ENCODE measurements at places on chromosomes 2 and 18.

DNA sequence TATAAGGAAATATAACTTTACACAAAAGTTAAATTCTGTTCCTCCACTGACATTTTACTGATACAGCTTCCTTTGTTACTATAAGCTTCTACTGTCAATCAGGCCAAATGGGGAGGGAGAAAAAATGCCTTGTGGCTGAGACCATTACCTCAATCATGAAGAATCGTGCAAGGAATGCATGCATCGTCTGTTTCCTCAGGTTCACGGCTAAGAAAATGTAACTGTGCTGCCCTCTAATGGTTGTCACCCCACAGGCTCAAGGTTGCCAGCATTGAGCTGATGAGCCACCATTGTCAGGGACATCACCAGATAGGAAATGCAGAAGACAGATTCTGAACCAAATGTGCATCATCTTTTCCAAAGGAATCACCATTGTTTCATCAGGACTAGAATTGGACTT, 426.9 kb downstream of the CDH2 start:
- no peak for DNase-seq

- no peak for DNase-seq
Measured at GRCh38 chr18:7388741-7389140, 157.9 kb downstream of the LRRC30 start.

GRCh38 chr2:178761759-178762371, 45.4 kb downstream of the TTN start:
- DNase-seq: peak; percentile 5

DNA sequence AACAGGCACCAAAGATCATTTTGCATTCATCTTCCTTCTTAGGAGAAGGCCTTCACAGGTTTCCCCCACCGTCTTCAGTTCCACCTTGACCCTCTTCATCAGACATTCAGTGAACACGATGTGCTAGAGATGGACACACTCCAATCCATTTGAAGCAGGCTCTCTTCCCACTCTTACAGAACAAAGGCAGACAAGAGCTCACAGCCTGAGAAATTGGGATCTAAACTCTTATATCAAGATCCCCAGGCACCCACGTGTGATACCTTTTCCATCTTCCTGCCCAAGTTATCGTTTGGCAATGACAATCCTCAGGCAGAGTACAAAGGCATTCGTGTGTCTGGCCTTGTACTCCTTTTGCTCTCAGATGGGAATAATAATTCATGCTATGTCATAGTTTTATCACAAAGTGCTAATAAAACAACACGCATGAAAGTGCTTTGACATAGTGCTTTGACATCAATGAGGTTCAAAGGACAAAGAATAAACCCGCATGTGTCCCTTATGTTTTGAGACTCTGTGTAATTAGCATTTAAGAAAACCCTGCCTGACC, 369.3 kb upstream of the KLHL29 start:
- no peak for DNase-seq

GRCh38 chr2:128439791-128440665, 121.4 kb upstream of the HS6ST1 start:
- DNase-seq: no peak

- DNase-seq: no peak
Measured at GRCh38 chr18:36484591-36484990, 187.1 kb downstream of the FHOD3 start.

GRCh38 chr2:69216535-69217332, 170.3 kb downstream of the GFPT1 start:
- DNase-seq: no peak

DNA sequence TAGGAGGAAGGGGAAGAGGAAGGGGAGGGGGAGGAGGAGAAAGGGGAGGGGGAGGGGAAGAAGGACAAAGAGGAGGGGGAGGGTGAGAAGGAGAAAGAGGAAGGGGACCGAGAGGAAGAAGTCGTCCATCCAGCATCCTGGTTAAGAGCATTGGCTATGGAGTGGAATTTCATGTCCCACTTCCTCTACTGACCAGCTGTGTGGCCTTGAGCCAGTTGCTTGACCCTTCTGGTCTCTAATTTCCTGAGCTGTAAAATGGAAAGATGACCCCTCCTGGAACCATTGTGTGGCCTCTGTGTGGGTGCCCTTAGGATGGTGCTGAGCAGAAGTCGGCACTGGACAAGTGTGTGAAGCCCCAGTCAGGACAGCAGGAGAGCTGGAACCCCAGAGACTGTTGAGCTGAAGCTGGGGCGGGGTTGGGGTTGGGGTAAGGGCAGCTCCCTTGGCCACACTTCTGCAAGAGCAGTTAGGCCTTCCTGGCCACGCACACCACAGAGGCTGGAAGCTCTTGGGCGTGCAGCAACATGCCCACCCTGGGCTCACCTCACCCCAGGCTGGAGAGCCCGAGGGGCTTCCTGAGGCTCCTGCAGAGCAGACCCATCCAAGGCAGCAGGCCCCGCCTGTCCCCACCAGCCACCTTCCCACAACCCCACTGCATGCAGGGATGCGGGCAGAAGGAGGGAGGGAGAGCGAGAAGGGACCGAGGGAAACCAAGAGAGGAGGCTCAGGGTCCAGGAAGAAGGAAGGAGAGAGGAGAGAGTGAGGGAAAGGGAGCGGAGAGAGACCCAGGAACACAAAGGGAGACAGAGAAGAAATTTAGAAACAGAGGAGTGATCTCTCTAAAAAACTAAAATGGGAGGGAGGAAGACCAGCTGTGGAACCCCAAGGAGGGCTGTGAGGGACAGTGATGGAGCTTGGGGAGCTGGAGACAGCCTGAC, 16.2 kb downstream of the ADRA2B start:
- no peak for DNase-seq

DNA sequence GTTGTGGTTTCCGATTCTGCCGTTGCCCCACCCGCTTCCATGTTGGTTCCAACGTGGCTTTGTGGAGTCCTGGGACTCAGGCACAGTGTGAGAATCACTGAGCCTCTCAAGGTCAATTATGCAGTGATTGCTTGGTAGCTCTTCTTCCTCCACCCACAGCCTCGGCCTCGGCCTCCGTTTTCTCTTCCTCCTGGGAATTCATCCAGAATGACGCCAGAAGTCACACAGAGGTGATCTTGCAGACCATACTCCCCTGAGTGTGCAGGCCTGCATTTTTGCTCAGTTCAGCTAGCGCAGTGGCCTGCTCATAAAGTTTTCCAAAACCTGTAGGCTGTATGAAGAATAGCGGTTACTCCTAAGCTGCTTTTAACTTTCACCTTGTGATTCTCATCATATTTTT, 273.3 kb downstream of the GBX2 start:
- DNase-seq: no peak

- no peak for DNase-seq
Measured at GRCh38 chr2:210616074-210616473, 59.7 kb downstream of the CPS1 start.

GRCh38 chr2:173400760-173401159, 46.1 kb downstream of the CDCA7 start:
- DNase-seq: no peak

DNA sequence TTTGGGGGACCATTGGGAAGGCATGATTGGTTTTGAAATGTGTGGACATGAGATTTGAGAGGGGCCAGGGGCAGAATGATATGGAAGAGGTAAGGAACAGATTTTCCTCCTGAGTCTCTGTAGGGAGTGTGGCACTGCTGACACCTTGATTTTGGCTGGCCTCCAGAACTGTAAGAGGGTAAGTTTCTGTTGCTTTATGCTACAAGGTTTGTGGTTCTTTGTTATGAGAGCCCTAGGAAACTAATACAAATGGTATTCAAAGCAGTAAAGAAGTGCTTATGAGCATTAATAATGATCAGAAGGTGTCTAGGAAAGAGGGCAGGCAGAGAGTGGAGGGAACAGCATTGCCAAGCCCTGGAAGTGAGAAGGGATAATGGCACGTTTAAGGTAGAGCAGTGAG, 574.3 kb upstream of the NXPH2 start:
- DNase-seq: no peak

DNA sequence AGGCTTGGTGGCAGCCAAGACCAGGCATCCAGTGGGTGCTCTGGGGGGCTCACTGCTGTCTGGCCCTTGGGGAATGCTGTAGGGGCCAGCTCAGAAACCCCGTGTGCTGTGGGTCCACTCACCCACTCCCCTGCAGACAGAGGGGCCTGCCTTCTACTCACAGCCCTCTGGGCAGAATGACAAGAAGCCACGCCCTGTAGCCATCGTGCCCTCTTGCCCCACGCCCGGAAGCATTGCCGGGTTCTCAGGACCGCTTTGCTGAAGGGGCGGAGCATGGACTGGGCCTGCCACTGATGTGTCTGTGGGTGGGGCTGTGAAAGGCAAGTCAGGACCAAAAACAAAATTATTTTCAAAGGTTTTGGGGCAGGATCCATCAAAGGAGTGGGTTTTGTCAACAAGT, 27.8 kb downstream of the GLI2 start:
- no peak for DNase-seq

DNA sequence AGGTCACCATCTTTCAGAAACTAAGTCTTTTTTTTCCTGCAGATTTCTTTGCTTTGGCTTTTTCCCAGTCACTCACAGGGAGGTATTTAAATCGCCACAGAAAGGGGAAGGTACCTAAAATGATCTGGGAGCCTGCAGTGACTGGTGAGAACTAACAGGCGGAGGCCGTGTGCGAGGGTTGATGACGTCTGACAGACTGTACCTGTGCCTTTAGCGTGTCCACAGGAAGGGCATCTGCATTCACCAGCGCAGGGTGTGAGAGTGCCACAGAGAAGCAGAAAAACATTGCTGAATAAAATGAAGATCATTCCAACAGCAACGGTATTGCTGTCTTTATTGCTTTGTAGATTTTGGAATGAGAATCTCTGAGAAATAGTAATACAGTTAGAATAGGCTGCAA, 5.7 kb downstream of the CTDP1 start:
- DNase-seq: peak; percentile 44

DNA sequence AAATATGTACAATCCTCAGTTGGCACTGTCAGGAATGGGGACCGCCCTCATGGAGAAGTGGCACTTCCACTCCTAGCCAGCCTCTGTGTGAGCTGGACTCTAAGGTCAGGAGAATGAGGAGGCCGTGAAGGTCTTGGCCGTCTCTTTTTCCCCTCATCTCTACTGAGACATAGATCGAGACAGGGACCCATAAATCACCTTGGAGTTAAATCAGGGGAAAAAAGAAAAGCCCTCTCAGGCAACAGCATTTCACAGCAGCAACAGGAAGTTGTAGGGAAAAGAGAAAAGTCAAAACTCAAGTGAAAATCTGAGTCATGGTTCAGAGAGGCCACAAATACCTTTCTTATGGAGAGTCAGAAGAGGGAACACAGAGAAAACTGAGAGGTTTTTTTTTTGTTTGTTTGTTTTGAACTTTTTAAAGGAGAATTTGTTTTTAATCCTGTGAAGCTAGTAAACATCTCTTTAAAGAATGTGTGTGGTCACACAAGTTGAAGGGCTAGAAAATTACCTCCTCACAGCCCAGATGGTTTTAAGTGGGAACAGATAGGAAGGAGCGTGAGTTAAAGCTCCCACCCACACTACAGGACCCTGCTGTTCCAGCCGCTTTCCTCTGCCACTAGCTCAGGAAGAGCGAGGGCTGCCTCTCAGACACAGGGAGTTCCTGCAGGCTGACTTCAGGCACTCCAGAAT, 30.6 kb upstream of the CYP1B1 start:
- DNase-seq: no peak

DNA sequence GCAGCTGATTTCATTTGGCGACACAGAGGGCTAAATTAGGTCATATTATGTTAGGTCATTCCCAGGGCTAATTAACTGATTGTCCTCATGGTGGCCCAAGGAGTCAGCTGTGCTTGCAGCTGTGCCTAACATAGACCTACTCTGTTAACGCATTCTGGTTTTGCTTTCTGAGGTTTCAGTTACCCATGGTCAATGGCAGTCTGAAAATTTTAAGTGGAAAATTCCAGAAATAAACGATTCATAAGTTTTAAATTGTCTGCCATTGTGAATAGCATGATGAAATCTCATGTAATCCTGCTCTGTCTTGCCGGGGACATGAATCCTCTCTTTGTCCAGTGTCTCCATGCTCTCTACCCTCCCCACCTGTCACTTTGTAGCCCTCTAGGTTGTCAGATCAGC, 168.7 kb downstream of the KCNS3 start:
- no peak for DNase-seq

DNA sequence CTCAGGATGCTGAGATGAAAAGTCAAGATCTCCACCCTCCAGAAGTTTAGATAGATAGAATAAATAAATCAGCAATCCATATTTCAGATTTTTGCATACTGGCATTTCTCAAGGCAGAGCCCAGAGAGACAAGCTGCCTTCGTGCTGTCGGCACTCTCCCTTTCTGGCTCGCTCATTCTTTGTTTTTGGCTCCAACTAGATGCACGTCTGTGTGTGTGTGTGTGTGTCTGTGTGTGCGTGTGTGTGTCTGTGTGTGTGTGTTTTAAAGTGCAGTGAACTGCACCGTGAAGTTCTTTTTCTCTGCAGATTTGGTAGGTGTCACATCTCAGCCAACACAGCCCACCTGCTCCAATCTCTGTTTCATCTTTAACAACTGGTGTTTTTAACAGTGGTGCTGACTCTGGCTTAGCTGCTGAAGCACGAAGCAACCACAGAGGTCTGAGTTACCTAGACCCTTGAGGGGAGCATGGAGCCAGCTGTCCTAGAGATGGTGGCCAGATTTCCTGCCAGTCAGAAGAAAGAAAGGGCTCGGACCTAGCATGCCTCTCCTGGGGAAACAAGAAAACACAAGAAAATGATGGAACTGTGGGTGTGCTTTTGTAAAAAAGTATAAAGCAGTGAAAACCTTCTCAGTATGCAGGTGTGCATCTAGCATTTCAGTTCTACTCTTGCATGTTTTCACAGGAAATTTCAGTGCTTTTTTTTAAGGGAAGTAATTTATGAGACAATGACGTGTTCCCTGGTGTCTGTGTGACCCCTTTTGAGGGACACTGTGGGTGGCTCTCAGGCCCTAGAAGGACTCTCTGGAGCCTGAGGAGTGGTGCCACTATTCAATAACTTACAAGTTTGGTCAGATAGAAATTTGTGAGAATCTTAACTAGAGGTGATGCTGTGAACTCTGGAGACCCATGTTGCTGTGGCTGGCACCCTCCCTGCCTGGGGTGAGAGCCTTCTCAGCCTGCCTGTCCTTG, 364.3 kb downstream of the RNF144A start:
- DNase-seq: no peak

DNA sequence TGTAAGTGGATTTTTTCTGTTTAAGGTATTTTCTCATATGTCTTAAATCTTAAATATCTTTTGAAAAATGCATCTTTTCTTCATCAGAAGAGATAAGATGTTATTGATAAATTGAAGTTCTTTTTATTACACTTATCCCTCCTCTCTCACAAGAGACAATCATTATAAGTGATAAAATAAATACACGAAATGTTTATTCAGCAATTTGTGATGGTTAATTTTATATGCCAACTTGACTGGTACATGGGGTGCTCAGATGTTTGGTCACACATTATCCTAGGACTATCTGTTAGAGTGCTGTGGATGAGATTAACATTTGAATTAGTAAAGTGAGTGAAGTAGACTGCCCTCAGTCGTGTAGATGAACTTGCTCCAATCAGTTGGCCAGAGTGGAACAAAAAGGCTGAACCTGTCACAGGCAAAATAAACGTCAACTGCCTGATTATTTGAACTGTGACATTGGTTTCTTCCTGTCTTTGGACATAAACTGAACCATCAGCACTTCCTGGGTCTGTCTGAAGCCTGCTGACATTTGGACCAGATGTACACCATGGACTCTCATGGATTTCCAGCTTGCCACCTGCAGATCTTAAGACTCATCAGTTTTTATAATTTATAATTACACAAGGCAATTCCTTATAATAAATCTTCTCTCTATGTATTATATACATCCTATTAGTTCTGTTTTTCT, 1126.7 kb downstream of the LRP1B start:
- no peak for DNase-seq

- DNase-seq: no peak
Measured at GRCh38 chr2:144339048-144339447, 180.9 kb downstream of the ZEB2 start.

All from central memory CD4-positive, alpha-beta T cell (primary cell).